Cardiac atrium fibroblast (primary cell): ENCODE measurements at places on chromosomes 2 and 18. TPM values are rescaled to one million over a fixed set of nuclear protein-coding genes. Genes with fewer than 3 reads are reported as not detected.

Gene SLC9A4
- total RNA-seq: not detected in 2 replicates

Gene CAPN14
- 1.1 TPM in 1 of 2 replicates, not detected in the other for total RNA-seq

Gene AGXT
- not detected in 2 replicates for total RNA-seq

Gene SYT4
- total RNA-seq: not detected in 2 replicates

Gene POMC
- 0.18 and 2.8 TPM in 2 replicates for total RNA-seq

Gene RAX
- not detected in 2 replicates for total RNA-seq
